ENCODE measurements at places on chromosomes 3 and 15.
A peak's percentile ranks its signal among the peaks of the same experiment; 100 is the strongest.

GRCh38 chr3:69368129-69368741 is 17.7 kb downstream of the FRMD4B start:
- DNase-seq = no peak

DNA sequence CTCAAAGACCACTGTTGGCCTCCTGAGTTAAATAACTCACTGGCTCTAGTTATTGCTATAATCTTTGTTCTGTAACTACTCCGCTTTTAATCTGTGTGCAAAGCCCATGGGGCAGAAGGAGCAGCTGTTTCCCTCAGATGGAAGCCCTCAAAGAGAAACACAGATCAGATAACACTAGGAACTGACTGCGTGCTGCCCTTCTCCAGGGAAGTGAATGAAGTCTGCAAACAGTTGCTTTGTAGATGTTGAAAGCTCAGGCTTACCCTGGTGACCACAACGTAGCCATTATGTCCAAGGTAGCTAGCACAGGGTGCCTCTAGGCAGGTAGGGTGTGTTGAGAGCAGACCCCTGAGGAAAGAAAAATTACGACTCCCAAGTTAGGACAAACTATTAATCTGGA is 152.3 kb upstream of the STAC start:
- DNase-seq = no peak

GRCh38 chr3:53680028-53680427 is 166.2 kb downstream of the CHDH start:
- no peak for DNase-seq

GRCh38 chr3:195040773-195041520 is 230.0 kb downstream of the XXYLT1 start:
- no peak for DNase-seq

- DNase-seq = no peak
Observed at GRCh38 chr3:9730657-9731205, 804 bp upstream of the BRPF1 start.

- no peak for DNase-seq
Observed at GRCh38 chr3:71090207-71090606, 493.3 kb downstream of the FOXP1 start.

DNA sequence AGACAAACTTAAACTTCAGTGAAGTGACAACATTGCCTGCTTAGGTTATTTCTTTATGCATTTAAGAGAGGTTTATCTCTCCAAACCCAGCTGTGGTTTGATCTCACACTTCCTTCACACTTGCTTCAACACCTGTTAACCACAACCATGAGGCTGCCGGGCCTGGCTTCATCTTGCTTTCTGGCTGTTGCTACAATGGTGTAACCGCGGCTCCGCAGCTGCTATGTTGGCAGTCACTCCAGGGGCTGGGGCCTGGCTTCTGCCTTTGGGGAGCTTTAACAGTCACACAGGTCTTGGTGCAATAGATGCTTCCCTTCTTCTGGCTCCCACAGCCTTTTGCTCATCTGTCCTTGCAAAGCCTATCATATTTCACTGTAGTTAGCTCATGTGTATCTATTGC is 72.9 kb upstream of the MNS1 start:
- DNase-seq = peak; percentile 17

GRCh38 chr3:31624083-31624709 is 91.5 kb downstream of the STT3B start:
- no peak for DNase-seq

DNA sequence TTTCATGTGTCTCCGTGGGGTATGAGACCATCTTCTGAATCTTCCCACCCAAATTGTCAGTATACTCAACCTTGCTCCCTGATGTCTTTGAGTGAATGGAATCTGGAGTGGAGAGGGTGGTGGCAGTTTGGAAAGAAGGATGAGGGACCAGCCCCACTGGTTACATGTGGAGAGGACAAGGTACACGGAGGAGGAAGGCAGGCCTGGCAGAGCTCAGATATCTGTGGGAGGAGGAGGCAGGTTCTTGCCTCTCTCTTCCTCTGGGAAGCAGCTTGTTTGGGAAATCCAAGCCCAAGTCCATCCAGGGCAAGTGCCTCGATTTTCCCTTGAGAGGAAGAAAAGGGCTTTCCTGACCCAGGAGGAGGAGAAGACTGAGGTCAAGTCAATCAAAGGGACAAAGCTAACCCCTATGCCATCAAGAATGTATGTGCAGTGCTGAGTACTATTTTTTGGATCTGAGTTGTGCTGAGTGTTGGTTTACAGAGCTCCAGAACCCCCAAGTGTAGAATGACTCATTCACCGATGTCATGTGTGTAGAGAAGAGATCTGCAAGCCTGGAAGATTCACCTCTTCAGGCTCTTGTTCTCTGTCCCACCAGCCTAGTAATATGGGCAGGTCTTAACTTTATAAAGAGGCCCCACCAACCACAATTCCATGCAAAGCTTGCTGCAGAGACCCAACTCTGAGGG is 19.8 kb upstream of the LOXL1 start:
- DNase-seq = no peak

All from activated T-helper 1 cell treated with Interleukin-2 at 50 U/mL for 16 hours (primary cell).